Fibroblast of upper back skin (primary cell): ENCODE measurements at places on chromosomes 2 and 18.

DNA sequence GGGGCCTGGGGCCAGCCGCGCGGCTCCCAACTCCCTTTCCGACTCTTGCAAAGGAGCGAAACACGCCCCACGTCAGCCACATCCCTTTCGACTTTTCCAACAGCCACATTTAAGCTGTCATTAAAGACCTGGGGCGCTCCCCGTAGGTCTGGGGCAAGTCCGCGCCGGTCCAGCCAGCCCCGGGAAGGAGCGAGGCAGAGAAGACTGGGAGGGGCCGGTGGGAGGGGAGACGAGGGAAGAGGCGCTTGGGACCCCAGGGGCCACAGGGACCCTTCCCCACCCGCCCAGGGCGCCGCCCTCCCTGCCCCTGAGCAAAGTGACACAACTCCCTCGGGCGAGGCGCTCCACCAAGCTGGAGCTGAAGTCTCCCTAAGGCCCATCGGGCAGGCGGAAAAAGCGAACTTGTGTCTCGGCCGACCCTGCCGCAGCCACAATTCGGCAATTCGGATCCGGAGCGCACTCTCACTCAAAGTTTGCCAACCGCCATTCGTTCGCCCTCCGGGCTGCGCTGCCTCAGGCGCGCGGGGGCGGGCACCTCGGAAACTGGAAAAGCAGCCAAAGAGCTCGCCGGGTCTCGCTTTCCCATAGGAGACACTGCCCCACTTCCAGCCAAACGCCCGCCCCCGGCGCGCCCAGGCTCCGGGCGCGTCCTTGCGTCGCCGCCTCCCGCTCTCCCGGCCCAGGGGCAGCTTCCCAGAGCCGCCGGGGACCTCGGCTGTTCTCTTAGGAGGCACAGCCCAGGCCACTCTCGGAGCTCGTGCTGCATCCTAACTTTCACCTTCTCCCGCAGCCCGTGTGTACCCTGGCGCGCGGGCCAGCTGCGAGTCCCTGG, 1.1 kb upstream of the KCTD1 start:
- DNase-seq: peak; percentile 49

- DNase-seq: no peak
Observed at GRCh38 chr2:71474116-71474743, 20.9 kb downstream of the DYSF start.

DNA sequence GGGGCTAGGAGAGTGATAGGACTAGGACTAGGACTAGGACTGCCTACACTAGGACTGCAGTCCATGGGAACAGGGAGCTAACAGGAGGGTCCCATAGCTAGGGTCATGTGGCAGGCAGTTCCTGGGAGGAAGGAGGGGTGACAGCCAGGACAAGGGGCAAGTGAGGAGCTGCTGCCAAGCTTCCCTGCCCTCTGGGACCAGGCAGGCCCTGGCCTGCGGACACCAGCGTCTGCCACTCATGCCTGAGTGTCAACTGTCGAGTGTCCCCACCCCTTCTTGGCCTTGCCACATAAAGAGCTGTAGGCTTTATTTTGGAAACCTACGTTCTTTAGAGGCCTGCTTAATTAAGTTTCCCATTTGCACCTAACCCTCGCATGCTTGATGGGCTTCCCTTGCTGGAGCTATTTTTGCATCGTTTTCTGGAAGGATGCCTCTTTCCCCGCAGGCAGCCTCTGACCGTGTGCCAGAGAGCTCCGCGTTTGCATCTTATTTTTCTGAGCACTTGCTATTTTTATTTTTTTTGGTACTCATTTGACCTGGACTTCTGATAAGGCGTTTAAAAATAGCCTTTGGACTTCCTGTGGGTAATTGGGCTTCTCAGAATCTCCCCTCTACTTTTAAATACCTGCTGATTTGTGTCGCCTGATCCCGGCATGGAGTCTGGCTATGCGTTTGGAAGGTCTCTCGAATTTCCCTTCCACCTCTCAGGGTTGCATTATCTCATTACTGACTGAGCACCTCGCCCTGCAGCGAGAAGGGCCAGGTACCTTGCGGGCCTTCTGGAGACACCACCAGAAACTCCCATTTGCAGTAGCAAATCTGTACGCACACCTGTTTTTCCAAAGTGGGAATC, 66.4 kb downstream of the SH3RF3 start:
- no peak for DNase-seq

GRCh38 chr2:177287814-177288213, 23.3 kb upstream of the NFE2L2 start:
- DNase-seq: no peak

DNA sequence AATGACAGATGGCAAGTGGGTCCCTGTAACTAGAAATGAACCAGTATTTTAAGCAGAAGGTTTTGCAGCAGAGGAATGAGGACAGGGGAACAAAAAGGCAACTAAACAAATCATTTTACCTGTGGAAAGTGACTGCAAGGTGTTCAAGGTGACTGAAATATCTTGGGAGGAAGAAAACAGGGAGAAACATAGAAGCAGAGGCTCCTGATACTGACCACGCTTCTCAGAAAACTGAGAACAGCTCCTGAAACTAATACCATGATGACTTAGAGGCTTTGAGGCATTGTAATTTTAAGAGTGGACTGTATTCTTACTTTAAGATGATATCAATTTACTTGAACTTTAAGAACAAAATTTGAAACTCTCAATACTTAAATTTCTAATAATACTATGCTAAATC, at the start of gene DYTN:
TSS of gene DYTN (minus strand) at position 101 of the 400 bp plus-strand sequence. CDS start 117 bp downstream, outside the sequence.
- no peak for DNase-seq

- no peak for DNase-seq
Observed at GRCh38 chr2:60819936-60820335, 61.4 kb upstream of the REL start.
